ENCODE measurements at places on chromosomes 11 and 22.

DNA sequence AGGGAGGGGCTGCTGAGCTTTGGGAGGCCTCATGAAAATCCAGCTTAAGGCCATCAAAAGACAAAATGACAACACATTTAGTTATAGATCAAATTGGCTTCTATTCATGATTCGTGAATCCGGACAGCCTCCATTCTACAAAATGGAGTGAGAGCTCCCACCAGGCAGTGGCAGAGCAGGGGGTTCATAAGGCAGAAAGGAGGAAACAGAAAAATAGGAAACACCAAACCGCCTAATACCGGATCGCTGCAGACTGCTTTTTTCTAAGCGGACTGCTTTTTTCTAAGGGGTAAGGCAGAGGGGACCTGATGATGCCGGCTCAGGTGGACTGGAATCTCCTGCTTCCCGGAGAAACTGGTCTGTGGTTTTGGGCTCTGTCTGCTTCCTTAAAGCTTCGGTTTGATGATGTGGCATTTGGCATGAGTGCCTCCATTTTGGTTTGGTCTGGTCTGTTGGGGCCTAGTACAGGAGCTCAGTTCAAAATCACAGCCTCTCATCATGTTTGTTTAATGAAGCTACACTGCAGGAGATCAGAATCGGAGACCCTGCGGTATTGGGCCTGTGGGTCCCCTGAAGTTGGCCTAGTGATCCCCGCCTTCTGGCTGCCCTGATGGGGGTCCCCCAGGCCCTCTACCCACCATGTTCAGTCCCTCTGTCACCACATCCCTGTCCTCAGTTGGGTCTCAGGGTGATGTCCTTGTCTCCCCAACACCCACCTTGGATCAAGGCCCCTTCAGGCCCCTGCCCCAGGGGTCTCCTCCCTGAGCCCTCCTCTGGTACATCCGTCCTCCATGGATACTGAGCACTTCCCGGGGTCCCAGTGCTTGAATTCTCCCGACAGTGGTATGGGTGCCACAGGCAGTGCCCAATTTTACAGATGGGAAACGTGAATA is 1.2 kb downstream of the ALDH3B1 start:
- H3K36me3 ChIP-seq = no peaks in the 10 kb centered on the region
- peaks cover 78% of the 10 kb centered on the region for H3K4me1 ChIP-seq
- peak overlapping the region; percentile 75 for H3K27ac ChIP-seq
- DNase-seq = no peak
- peak overlapping the region; percentile 42 for H3K4me3 ChIP-seq
- no peaks in the 10 kb centered on the region for H3K27me3 ChIP-seq

- no peak for DNase-seq
- H3K27ac ChIP-seq = peak within 1 kb of the TSS; percentile 76
- no peaks in the 10 kb centered on the region for H3K27me3 ChIP-seq
- H3K4me1 ChIP-seq = no peaks in the 10 kb centered on the region
These were observed at the start of gene MPPED2 for GRCh38 chr11:30586251-30587144. Gene MPPED2, minus strand, starts transcription at chr11:30586353. Its CDS starts 5,980 bp downstream, at chr11:30580373.

GRCh38 chr11:100978442-100978841 is 151.2 kb downstream of the PGR start:
- H3K36me3 ChIP-seq = no peaks in the 10 kb centered on the region
- DNase-seq = no peak
- H3K4me3 ChIP-seq = no peak overlapping the region
- H3K27ac ChIP-seq = no peak overlapping the region

DNA sequence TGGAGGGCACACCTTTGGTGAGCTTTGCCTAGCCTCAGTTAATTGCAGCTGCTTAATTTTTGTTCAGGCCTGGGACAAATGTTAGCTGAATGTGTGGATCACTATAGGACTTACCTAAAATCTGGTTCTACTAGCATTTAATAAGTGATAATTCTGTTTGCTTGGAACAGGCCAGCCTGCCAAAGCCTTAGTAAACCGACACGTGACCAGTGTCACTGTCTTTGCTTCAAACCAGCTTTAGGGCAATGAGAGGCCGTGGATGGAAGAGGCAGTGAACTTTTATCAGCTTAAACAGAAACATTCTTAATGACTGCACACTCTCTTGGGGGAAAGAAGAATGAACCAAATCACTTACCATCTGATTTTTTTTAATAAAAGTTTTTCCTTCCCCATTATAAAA is 10.8 kb downstream of the PARVA start:
- H3K27me3 ChIP-seq = no peaks in the 10 kb centered on the region
- H3K4me1 ChIP-seq = peaks cover 66% of the 10 kb centered on the region
- H3K4me3 ChIP-seq = no peak overlapping the region
- no peak for DNase-seq
- H3K27ac ChIP-seq = peak overlapping the region; percentile 78

GRCh38 chr11:23780231-23780630 is 716.6 kb upstream of the LUZP2 start:
- H3K4me3 ChIP-seq = no peak overlapping the region
- no peaks in the 10 kb centered on the region for H3K4me1 ChIP-seq
- H3K36me3 ChIP-seq = no peaks in the 10 kb centered on the region
- no peaks in the 10 kb centered on the region for H3K27me3 ChIP-seq
- no peak overlapping the region for H3K27ac ChIP-seq

DNA sequence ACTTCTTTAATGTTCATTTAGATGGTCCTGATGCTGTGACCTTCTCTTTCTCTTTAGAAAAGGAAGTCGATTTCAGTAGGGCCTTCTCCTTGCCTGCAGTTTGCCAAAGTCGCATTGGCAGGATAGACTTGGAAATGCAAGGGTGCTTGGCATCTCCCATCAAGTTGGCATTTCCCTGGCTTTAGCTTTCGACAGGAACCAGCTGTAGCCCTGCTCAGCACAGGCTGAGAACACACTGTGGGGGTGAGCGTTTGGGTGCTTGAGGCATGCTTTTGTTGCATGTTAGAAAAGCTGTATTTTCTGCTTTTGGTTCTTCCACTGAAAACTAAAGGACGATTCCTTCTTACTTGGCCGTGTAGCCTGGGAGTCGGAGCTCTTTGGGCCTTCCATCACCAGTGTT is 37.7 kb downstream of the LDLRAD3 start:
- H3K4me3 ChIP-seq = no peak overlapping the region
- no peaks in the 10 kb centered on the region for H3K27me3 ChIP-seq

DNA sequence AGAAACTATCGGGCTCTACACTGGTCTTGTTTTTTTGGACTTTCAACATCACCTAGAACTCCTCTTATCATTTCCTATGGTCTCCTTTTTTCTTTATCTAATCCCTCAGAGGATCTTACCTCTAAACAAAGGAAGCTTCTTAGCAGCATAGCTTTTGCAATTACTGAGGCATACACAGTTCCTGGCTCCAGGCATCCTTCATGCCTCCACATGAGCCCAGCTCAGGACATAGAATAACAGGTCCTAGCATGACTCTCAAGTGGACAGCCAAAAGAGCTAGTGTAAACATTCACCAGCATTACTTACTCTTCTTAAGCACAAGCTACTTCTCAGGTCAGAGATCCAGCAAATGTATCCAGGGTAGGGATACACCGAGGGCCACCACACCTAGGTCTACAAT is 17.1 kb downstream of the CFAP300 start:
- DNase-seq = no peak
- H3K4me1 ChIP-seq = peaks cover 3% of the 10 kb centered on the region
- H3K36me3 ChIP-seq = no peaks in the 10 kb centered on the region

- peaks cover 53% of the 10 kb centered on the region for H3K36me3 ChIP-seq
- H3K4me3 ChIP-seq = no peak overlapping the region
- DNase-seq = no peak
- no peaks in the 10 kb centered on the region for H3K27me3 ChIP-seq
These were observed 12.3 kb downstream of the MPEG1 start for GRCh38 chr11:59200423-59200746.

- no peak for DNase-seq
- no peak overlapping the region for H3K4me3 ChIP-seq
- no peaks in the 10 kb centered on the region for H3K36me3 ChIP-seq
- no peak overlapping the region for H3K27ac ChIP-seq
- H3K27me3 ChIP-seq = no peaks in the 10 kb centered on the region
- no peaks in the 10 kb centered on the region for H3K4me1 ChIP-seq
These were observed 61.5 kb downstream of the SMCO4 start for GRCh38 chr11:93481696-93482095.

- H3K36me3 ChIP-seq = no peaks in the 10 kb centered on the region
- H3K4me3 ChIP-seq = peak overlapping the region; percentile 78
- no peaks in the 10 kb centered on the region for H3K27me3 ChIP-seq
- H3K4me1 ChIP-seq = peaks cover 17% of the 10 kb centered on the region
- H3K27ac ChIP-seq = peak overlapping the region; percentile 46
These were observed 282 bp downstream of the MPPED2 start for GRCh38 chr11:30585892-30586250.

- peak overlapping the region; percentile 79 for H3K4me3 ChIP-seq
- H3K27ac ChIP-seq = peak overlapping the region; percentile 99
- no peaks in the 10 kb centered on the region for H3K27me3 ChIP-seq
- H3K36me3 ChIP-seq = peaks cover 63% of the 10 kb centered on the region
- DNase-seq = no peak
These were observed 2.9 kb downstream of the RPL3 start for GRCh38 chr22:39316440-39317083.

DNA sequence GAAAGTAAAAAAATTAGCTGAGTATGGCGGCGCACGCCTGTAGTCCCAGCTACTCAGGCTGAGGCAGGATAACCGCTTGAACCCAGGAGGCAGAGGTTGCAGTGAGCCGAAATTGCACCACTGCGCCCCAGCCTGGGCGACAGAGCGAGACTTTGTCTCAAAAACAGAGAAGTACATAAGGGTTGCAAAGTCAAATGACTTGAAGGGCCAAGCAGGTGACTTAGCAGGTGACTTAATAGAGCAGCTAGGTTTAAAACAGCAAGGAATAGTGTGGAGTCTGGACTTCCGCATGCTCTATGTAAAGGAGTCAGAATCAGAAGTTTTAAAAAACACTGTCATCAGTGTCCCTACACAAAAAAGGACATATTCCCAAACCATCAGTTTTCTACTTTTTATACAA is 31.7 kb downstream of the EP300 start:
- no peaks in the 10 kb centered on the region for H3K4me1 ChIP-seq
- no peak overlapping the region for H3K27ac ChIP-seq
- H3K4me3 ChIP-seq = no peak overlapping the region
- DNase-seq = no peak

DNA sequence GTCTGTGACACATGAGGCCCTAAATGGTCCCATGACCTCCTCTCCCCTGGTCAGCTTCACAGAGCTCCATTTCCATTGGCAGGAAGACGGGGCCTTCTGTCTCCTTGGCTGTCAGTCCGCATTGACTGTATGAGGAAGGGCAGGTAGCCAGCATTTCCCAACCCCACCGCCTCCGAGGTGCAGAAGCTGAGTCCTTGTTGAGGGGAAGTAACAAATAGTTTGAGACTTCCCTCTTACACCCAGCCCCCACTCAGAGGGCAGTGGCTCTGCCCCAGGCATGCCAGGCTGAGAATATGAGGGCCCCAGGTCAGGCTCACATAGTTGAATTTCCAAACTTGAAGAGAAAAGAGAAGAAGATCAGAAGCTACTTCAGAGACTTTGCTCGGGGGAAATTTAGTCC is 611.1 kb downstream of the BRD1 start:
- H3K4me1 ChIP-seq = no peaks in the 10 kb centered on the region
- no peak overlapping the region for H3K27ac ChIP-seq
- no peak for DNase-seq
- H3K27me3 ChIP-seq = peaks cover 21% of the 10 kb centered on the region
- H3K36me3 ChIP-seq = no peaks in the 10 kb centered on the region

GRCh38 chr22:41417622-41418390 is 28.8 kb downstream of the TOB2 start:
- DNase-seq = no peak
- H3K4me3 ChIP-seq = peak overlapping the region; percentile 21
- H3K36me3 ChIP-seq = peaks cover under 1% of the 10 kb centered on the region
- H3K27ac ChIP-seq = peak overlapping the region; percentile 88

GRCh38 chr11:95699631-95700470 is 89.7 kb downstream of the FAM76B start:
- H3K36me3 ChIP-seq = no peaks in the 10 kb centered on the region
- peak overlapping the region; percentile 39 for H3K27ac ChIP-seq
- H3K4me3 ChIP-seq = no peak overlapping the region
- H3K27me3 ChIP-seq = no peaks in the 10 kb centered on the region

Measured in esophagus squamous epithelium (tissue), 5 donors.